ENCODE measurements at places on chromosomes 4 and X.

DNA sequence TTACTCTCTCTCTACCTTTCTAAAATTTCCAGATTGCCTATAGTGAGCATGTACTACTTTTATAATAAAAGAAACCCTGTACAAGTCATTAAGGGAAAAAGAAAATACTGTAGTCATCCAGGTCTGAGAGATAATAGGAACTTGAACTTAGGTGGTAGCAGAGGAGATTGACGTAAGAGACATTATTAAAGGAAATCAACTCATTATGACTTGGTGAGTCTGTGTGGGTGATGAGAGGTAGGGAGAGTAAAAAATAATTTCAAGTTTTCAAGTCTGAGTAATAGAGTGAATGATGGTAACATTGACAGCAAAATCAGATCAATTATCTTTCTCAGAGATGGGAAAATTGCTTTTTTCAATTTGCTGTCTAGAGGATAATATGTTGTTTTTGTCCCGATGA, 44.0 kb upstream of the ZCCHC12 start:
- no peak for DNase-seq

- DNase-seq, result peak; percentile 83
Observed at GRCh38 chrX:103356130-103356798, at the start of gene TCEAL9. TCEAL9 (plus strand) TSS chrX:103356506; CDS start chrX:103357685, 1,179 bp downstream.

DNA sequence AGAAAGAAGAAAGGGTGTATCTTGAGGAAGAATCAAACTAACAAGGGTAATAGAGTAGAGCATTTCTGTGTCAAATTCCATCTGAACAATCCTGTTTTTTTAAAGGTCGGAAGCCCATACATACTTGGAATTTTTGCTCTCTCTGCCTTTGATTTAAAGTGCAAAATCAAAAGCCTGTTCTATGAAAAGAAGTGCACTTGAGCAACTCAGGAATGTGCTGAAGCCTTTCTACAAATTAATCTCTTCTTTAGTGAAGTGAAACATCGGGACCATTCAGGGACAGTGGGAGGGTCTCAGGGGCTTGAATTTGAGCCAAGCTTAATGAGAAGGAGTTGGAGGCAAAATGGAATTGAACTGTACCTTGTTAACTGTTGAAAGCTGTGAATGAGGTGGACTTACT, 1008.5 kb upstream of the LCORL start:
- DNase-seq, result no peak

DNA sequence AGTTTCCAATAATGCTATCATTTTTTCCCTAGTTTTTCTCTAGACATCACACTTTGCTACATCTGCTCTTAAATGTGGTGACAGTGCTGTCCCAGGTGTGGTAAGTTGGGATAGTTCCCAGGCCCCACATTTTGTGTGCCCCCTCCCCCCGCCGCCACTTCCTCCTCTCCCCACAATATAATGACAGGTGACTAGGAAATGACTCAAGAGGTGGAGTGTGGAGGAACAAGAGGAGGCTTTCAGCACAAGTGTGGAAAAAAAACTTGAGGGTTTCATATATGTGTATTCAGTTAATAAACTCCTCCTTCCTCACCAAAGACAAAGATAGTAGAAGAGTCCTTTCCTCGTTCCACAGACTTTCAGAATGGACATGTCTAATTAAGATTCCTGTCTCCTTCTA, 18.3 kb upstream of the IL21 start:
- no peak for DNase-seq

- no peak for DNase-seq
Observed at GRCh38 chrX:20248592-20249192, 18.0 kb downstream of the RPS6KA3 start.

- DNase-seq, result peak; percentile 71
Observed at GRCh38 chr4:52911684-52912294, 49.7 kb downstream of the RASL11B start.

DNA sequence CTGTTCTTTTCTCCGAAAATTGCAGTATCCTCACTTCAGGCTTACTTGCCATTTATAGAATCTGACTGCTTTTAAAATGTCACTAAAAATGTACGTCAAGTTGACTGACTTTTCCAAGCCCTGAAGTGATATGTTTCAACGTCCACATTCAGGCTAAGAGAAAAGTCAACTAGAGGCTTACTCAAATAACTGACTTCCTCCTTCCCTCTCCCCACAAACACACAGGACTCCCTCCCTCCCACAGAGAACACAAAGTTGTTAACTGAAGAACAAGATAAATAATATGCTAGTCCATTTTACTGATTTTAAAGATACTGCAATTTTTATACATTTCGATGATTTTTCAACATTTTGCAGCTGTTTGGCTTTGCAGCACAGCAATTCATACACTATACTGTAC, 13.8 kb upstream of the CDKL2 start:
- DNase-seq, result no peak

- no peak for DNase-seq
Observed at GRCh38 chr4:137470806-137471205, 61.5 kb downstream of the PCDH18 start.

- no peak for DNase-seq
Observed at GRCh38 chrX:135505351-135505750, 15.1 kb upstream of the INTS6L start.

DNA sequence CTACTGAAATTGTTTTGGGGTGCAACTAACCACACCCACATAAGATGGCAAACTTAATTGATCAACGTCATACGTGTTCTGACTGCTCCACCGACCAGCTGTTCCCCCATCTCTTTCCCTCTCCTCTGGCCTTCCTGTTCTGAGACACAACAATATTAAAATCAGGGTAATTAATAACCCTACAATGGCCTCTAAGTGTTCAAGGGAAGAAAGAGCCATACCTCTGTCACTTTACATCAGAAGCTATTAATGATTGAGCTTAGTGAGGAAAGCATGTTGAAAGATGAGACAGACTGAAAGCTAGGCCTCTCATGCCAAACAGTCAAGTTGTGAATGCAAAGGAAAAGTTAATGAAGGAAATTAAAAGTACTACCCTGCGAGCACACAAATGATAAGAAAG, 173.9 kb upstream of the FTHL17 start:
- DNase-seq, result no peak

DNA sequence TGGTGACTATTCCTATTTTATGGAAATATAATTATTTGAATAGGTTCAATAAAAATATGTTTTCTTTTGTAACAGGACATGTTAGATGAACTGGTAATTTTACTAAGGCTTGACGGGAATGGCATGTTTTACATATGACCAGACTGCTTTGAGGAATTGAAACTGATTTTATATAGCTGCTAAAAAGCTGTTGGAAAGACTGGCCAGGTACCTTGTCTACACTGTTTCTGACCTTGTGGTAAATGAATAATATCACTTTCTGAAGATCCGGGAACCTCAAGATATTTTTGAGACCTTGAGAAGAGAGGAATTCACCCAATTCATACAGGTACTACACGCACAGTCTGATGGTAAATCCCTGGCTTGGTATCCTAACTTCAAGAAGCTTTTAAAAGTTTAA, 42.1 kb upstream of the USP46 start:
- no peak for DNase-seq

DNA sequence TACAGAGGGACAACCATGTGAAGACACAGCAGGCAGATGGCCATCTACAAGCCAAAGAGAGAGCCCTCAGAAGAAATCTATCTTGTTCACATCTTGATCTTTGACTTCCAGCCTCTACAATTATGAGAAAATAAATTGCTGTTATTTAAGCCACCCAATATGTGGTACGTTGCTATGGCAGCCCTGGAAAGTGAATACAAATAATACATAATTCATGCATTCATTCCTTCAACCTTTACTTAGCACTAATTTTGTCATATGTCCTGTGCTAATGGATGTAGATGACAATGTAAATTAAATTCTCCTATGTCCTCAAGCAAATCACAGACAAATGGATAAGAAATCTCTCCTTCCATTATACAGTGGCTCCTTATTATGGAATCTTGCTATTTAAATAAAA, 361.6 kb downstream of the PACRGL start:
- DNase-seq, result no peak
